Memory B cell (primary cell): ENCODE measurements at places on chromosomes 1 and 21.

- H3K27ac ChIP-seq, result peak overlapping the region; percentile 8
- peaks cover 20% of the 10 kb centered on the region for H3K4me1 ChIP-seq
- no peaks in the 10 kb centered on the region for H3K27me3 ChIP-seq
- H3K4me3 ChIP-seq, result no peak overlapping the region
- no peak for DNase-seq
Observed at GRCh38 chr1:6547301-6547700, 7.0 kb downstream of the NOL9 start.

- H3K4me3 ChIP-seq, result no peak overlapping the region
- no peaks in the 10 kb centered on the region for H3K36me3 ChIP-seq
- DNase-seq, result no peak
- H3K27ac ChIP-seq, result no peak overlapping the region
Observed at GRCh38 chr1:68221980-68222373, 10.3 kb downstream of the WLS start.

GRCh38 chr1:22815421-22816066, 104.9 kb downstream of the EPHB2 start:
- no peak overlapping the region for H3K4me3 ChIP-seq
- peaks cover 10% of the 10 kb centered on the region for H3K27me3 ChIP-seq
- H3K36me3 ChIP-seq, result no peaks in the 10 kb centered on the region
- peaks cover 3% of the 10 kb centered on the region for H3K4me1 ChIP-seq
- no peak for DNase-seq

- H3K27me3 ChIP-seq, result peaks cover 12% of the 10 kb centered on the region
- no peak overlapping the region for H3K27ac ChIP-seq
- H3K4me1 ChIP-seq, result no peaks in the 10 kb centered on the region
- H3K4me3 ChIP-seq, result no peak overlapping the region
- H3K36me3 ChIP-seq, result no peaks in the 10 kb centered on the region
Observed at GRCh38 chr1:159577446-159577845, 10.2 kb upstream of the APCS start.

GRCh38 chr1:24695202-24695974, 49.9 kb upstream of the CLIC4 start:
- no peak for DNase-seq
- H3K4me1 ChIP-seq, result peaks cover 18% of the 10 kb centered on the region
- no peak overlapping the region for H3K27ac ChIP-seq
- no peak overlapping the region for H3K4me3 ChIP-seq

- H3K36me3 ChIP-seq, result peaks cover 20% of the 10 kb centered on the region
- no peak overlapping the region for H3K27ac ChIP-seq
- H3K27me3 ChIP-seq, result no peaks in the 10 kb centered on the region
- no peak for DNase-seq
- no peak overlapping the region for H3K4me3 ChIP-seq
Observed at GRCh38 chr1:230176326-230176725, 109.3 kb downstream of the GALNT2 start.

GRCh38 chr1:88399690-88400089, 284.4 kb upstream of the PKN2 start:
- no peaks in the 10 kb centered on the region for H3K36me3 ChIP-seq
- no peaks in the 10 kb centered on the region for H3K4me1 ChIP-seq
- no peaks in the 10 kb centered on the region for H3K27me3 ChIP-seq

DNA sequence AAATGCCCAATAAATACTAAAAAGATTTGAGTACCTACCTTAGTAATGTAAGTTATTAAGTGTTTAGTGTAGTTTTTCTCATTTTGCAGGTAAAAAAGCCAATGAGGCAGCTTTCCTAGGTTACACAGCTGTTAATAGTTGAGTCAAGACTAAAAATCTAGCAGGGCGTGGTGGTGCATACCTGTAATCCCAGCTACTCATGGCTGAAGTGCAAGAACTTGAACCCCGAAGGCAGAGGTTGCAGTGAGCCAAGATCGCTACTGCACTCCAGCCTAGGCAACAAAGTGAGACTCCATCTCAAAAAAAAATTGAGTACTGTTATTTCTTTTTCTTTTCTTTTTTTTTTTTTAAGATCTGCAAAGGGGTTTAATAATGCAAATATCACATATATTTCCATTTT, 7.7 kb downstream of the YBX1 start:
- no peaks in the 10 kb centered on the region for H3K27me3 ChIP-seq
- no peak overlapping the region for H3K27ac ChIP-seq
- no peak for DNase-seq
- H3K4me3 ChIP-seq, result no peak overlapping the region
- H3K4me1 ChIP-seq, result peaks cover 47% of the 10 kb centered on the region

GRCh38 chr21:17613242-17613676, 558 bp upstream of the BTG3 start:
- no peaks in the 10 kb centered on the region for H3K36me3 ChIP-seq
- H3K4me1 ChIP-seq, result peaks cover 6% of the 10 kb centered on the region
- H3K27me3 ChIP-seq, result no peaks in the 10 kb centered on the region
- H3K4me3 ChIP-seq, result peak overlapping the region; percentile 85
- DNase-seq, result no peak
- peak overlapping the region; percentile 55 for H3K27ac ChIP-seq

DNA sequence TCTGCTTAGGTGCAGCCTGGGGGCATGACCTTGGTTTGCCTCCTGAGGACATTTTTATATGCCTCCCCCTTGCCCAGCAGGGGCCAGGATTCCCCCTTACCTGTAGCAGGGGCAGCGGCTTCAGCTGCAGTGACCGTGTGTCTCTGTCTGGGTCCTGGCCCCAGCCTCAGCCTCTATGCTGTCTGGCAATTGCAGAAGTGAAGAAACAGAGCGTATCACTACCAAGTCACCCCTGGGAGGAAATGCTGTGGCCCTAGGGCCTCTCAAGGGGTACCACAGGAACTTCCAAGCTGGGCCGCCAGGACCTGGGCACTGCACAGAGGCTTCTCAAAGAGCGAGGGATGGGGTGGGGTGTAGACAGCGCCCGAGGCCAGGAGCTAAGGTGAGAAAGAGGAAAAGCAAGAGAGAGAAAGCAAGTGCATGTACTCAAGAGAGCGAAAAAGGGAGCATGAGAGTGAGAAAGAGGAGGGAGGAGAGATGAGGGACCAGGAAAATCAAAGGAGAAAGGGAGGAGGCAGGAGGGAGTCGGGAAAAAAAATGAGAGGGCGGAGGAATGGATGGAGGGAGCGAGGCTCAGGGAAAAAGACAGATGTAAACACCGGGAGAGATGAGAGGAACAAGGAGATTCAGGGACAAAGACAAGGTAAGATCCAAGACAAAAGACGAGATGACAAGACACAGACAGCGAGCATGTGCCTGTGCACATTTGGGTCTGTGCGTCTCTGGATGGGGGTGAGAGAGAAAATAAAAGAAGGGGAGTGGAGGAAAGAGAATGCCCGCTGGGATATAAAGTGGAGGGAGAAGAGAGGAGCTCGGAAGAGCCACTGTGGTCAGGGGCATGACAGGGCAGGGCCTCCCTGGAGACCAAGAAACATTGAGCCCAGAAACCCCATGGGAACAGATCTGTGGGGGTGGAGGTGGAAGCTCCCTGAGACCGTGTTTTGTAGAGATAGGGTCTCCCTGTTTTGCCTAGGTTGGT, at the start of gene PTAFR:
TSS of gene PTAFR (minus strand) at position 199 of the 979 bp plus-strand sequence. CDS start 25,669 bp downstream, outside the sequence.
- H3K4me3 ChIP-seq, result peak within 1 kb of the TSS; percentile 87
- H3K36me3 ChIP-seq, result no peaks in the 10 kb centered on the region
- H3K27me3 ChIP-seq, result no peaks in the 10 kb centered on the region
- peak within 1 kb of the TSS; percentile 67 for H3K27ac ChIP-seq
- H3K4me1 ChIP-seq, result peaks cover 59% of the 10 kb centered on the region
- DNase-seq, result peak; percentile 60

DNA sequence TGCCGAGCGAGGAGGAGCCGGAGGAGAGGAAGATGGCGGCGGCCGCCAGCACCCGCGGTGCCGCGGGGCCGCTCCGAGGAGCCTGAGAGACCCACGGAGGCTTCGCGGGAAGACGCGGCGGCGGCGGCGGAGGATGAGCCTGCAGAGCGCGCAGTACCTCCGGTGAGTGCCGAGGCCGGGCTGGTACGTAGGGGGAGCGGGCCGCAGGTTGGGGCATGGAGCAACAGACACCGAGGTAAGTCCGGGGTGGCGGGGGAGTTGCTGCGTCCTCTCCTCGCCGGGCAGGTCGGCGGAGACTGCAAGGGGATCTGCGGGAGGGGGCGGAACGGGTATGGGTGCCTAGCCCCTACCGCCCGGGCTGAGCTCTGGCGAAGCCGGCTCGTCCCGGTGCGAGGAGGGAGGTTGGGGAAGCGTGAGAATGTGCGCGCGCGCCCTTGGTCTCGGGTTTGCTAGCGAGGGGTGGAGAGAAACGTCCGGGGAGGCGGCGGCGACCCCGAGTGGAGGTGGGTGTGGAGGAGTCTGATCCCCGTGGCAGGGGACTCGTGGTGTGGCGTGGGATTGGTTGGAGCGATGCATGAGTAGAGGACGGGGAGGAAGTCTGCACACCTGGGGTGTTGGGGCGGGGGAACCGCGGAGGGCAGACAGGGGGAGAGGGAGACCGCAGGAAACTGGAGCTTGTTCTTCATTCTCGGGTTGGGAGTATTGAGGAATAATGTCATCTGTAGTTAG, at the start of gene SMG7:
TSS of gene SMG7 (plus strand) at position 12 of the 729 bp plus-strand sequence. CDS start at position 134, 122 bp downstream.
- peaks cover 15% of the 10 kb centered on the region for H3K4me1 ChIP-seq
- no peaks in the 10 kb centered on the region for H3K36me3 ChIP-seq
- peak within 1 kb of the TSS; percentile 95 for H3K4me3 ChIP-seq
- DNase-seq, result peak; percentile 29

GRCh38 chr1:17923666-17924065, 168.5 kb downstream of the ACTL8 start:
- no peak for DNase-seq
- H3K27me3 ChIP-seq, result peaks cover 21% of the 10 kb centered on the region
- no peak overlapping the region for H3K4me3 ChIP-seq

- peaks cover 13% of the 10 kb centered on the region for H3K4me1 ChIP-seq
- no peaks in the 10 kb centered on the region for H3K36me3 ChIP-seq
- peak overlapping the region; percentile 86 for H3K4me3 ChIP-seq
Observed at GRCh38 chr1:21508580-21509350, 458 bp upstream of the ALPL start.

GRCh38 chr1:81149649-81150325, 650.9 kb upstream of the ADGRL2 start:
- no peaks in the 10 kb centered on the region for H3K4me1 ChIP-seq
- no peak overlapping the region for H3K27ac ChIP-seq
- DNase-seq, result no peak
- H3K27me3 ChIP-seq, result no peaks in the 10 kb centered on the region

DNA sequence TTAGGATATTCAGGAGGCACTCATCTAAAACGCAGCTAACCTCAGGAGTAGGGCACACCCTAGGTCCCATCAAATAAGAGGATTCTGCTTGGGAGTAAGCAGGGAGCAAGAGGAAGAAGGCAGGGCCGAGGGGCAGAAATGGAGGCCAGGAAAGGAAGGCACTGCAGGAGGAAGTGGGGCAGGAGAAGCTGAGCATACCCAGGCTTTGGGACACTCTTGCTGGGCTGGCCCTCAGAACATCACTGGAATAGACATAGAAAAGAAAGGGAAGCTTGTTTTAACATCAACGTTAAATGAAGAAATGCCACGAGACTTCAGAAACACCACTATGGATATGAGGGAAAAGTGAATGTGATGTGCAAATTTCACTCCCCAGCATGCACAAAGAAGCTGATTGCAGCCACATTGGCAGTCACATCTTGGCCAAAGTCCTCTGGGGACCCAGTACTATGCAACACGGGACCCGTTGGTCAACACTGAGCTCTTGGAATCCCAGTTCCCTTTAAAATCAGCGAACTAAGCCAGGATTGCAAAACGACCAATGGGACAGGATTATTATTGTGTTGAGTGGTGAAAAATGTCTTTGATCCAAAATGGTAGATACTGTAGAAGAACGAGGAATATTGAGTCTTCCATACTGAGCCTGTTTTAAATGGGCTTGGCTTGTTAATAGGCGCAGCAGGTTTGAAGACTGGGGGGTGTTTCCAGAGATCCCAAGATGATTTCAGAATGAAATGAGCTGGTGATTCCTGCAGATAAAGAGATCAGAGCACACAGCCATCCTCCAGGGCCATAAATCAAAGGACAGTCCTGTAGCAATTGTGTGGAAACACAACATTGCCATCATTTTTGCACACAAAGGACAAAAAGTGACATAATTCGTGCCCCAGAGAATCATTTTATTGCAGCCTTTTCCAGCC, 152.4 kb downstream of the TOMM20 start:
- peaks cover 39% of the 10 kb centered on the region for H3K4me1 ChIP-seq
- no peaks in the 10 kb centered on the region for H3K36me3 ChIP-seq
- peak overlapping the region; percentile 97 for H3K27ac ChIP-seq
- DNase-seq, result no peak

- peaks cover 5% of the 10 kb centered on the region for H3K27me3 ChIP-seq
- DNase-seq, result no peak
- no peaks in the 10 kb centered on the region for H3K36me3 ChIP-seq
- no peak overlapping the region for H3K4me3 ChIP-seq
Observed at GRCh38 chr1:27074175-27074780, 61.6 kb upstream of the TENT5B start.

DNA sequence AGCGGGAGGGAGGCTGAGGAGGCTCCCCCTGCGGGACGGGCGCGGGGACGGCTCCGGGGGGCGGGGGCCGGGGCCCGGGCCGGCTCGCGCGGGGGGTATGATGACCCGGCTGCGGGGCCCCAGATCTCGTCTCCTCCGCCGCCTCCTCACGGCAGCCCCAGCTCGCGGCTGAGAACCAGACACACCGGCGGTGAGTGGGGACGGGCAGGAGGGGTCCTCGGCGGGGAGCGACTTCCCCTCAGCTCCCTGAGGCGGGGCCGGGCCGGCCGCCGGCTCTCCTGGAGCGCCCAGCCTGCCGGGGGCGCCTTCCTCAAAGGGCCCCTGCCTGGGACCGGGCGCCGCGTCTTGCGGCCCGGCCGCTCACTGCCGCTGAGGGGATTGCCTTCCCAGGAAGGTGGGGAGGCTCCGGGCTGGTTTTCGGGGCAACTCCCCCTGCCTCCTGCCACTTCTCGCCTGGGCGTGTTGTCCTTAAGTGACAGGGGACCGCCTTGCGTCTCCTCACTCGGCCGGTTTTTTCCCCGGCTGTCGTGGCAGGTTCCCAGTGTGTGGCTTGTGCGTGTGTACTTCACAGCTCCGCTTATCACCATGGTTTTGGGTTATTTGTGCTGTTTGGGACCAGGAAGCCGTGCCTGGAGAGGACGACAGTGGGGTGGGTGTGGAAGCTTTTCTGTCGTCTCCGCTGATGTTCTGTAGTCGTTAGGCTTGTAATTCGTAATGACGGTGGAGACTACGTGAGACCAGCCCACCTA, 800 bp downstream of the HIPK1 start:
- H3K4me1 ChIP-seq, result peaks cover 40% of the 10 kb centered on the region
- H3K36me3 ChIP-seq, result peaks cover 9% of the 10 kb centered on the region
- no peaks in the 10 kb centered on the region for H3K27me3 ChIP-seq
- H3K27ac ChIP-seq, result peak overlapping the region; percentile 99
- peak; percentile 73 for DNase-seq
- peak overlapping the region; percentile 99 for H3K4me3 ChIP-seq
